Stimulated activated naive CD4-positive, alpha-beta T cell (primary cell): ENCODE measurements at places on chromosomes 12 and 14.

DNA sequence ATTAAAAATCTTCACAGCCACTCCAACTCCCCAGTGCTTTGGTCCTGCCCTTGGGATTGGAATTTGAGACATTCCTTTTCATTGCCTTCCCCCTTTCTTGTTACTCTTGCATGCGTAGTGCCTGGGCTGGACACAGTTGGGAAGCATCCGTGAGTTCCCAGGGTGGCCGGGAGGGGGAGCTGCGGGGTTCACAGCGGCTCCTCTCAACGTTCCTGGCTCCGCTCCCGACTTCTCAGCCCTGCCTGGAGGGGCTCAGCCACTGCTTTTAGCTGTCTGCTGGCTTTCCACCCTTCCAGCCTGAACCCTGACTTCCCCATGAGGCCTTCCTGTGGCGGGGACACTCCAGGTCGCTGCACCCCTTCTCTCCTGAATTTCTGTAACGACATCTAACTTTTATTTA, 3.2 kb downstream of the TEX52 start:
- peak; percentile 6 for DNase-seq

- no peak for DNase-seq
These were observed 31.4 kb upstream of the SLC35F4 start for GRCh38 chr14:57897144-57897748.

- DNase-seq, result no peak
These were observed 74.6 kb downstream of the PPP2R5C start for GRCh38 chr14:101836135-101836534.

GRCh38 chr14:106395456-106396050, 869.2 kb downstream of the TMEM121 start:
- no peak for DNase-seq
